OCI-M1 (cell line): ENCODE measurements at places on chromosomes 6 and 20.
A peak's percentile ranks its signal among the peaks of the same experiment; 100 is the strongest.

DNA sequence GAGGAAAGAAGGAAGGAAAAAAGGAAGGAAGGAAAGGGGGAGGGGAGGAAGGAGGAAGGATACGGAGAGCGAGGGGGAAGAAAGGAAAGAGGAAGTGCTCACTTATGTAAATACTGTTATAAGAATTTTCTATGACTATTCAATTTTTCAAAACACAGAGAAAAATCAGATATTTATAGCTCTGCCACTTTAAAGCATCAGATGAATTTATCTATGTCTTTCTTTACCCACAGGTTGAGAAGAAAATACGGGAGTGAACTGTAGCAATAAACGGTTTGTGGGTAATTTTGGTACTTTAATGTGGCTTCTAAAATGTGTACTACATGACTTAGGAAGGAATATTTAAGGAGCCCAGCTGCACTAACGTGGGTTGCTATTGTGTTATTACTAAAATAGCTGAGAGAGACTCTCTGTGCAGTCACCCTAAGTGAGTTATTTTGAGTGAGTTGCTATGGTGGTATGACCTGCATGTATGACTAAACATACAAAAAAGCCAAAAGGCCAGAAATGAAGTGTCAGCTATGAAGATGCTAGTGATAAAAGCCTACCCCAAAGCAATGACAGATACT lies 225.5 kb downstream of the SOD2 start:
- DNase-seq = peak; percentile 9

DNA sequence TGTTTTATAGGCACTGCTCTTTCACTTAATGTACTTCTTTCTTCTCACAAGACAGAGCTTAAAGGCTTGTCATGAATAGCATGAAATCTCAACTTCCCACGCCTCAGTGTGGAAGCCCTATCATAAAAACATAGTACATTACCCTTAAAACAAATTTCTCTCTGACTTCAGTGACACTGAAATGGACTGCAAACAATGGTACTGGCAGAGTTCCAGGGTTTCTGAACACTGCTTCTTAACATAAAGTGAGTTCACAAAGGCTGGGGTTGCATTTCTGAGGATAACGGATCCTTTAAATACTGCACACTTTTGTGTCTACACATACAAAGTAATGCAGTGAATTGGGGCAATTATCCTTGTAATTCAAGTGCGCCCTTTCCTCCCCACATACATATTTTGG lies 32.3 kb upstream of the PLEKHG1 start:
- no peak for DNase-seq

GRCh38 chr20:2363187-2363586 lies 17.5 kb upstream of the TGM6 start:
- no peak for DNase-seq

DNA sequence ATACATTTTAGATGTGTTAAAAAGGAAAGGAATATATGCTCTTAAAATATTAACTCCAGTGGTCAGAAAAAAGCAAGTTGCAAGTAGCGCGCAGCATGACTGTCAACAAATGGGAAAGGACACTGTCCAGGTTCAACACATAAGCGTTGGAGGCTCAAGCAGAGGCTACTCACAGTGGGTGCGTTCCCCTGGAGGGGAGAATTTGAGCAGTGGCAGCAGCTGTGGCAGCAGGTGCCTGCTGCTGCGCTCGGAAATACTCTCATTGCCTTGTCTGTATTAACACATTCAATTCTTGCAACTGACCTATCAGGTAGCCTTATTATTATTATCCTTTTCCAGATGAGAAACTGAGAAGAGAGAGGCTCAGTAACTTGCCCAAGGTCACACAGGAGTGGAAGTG lies 21.9 kb upstream of the CCN6 start:
- DNase-seq = no peak
